NCI-H1092 treated with DMSO at 0.1 percent for 48 hours (cell line): ENCODE measurements at places on chromosomes 12 and 14.

- peak; percentile 10 for DNase-seq
Observed at GRCh38 chr12:100716945-100717732, 77.4 kb upstream of the ANO4 start.

DNA sequence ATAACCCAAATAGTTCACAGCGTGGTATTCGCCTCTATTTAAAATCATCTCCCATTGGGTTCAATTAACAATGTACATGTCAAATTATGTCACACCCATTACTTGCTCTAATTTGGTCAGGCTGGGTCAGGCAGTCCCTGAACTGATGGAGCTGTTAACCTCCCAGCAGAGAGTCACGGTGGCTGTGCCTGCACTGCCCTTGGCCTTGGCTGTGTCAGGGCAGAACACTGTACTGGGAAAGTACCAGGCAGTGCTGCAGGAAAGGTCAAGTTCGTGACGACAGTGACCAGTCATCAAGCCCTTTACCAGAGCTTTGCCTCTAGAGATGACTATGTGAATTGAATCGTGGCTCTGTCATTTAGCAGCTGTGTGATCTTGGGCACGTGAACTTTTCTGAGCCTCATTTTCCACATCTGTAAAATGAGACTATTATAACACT, 100.0 kb downstream of the ARF6 start:
- no peak for DNase-seq

GRCh38 chr14:57987596-57988300, 121.9 kb upstream of the SLC35F4 start:
- no peak for DNase-seq

GRCh38 chr12:107649661-107650061, 35.9 kb upstream of the PWP1 start:
- no peak for DNase-seq
